ENCODE measurements at places on chromosomes 13 and 19.

- DNase-seq: no peak
Measured at GRCh38 chr13:30957258-30957943, 24.9 kb downstream of the TEX26 start.

- no peak for DNase-seq
Measured at GRCh38 chr19:47821460-47822020, at the start of gene CRX. Gene CRX, plus strand, starts transcription at chr19:47821937. Its CDS starts 12,507 bp downstream, at chr19:47834444.

DNA sequence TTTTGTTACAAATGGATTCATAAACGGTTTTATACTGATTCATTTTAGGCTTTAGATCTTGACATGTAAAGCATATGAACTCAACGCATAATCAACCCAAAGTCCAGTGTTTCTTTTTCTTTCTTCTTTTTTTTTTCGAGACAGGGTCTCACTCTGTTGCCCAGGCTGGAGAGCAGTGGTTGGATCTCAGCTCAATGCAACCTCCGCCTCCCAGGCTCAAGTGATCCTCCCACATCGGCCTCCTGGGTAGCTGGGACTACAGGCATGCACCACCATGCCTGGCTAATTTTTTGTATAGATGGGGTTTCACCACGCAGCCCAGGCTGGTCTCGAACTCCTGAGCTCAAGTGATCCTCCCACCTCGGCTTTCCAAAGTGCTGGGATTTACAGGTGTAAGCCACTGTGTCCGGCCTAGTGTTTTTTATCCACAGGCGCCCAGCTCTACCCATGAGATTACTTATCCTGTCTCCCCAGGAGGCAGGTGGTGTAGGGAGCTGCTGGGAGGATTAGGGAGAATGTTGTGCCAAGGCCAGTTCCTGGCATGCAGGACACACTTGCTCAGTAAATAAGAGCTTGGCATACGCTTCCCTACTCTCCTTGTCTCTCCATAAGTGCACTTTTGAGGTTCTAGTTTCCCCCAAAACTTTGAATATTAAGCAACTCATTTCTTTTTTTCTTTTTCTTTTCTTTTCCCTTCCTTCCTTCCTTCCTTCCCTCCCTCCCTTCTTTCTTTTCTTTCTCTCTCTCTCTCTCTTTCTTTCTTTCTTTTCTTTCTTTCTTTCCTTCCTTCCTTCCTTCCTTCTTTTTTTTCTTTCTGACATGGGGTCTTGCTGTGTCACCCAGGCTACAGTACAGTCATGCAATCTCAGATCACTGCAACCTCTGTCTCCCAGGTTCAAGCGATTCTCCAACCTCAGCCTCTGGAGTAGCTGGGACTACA is 4.8 kb upstream of the CEBPA start:
- no peak for DNase-seq

- no peak for DNase-seq
Measured at GRCh38 chr13:98570929-98571372, 6.0 kb downstream of the STK24 start.

DNA sequence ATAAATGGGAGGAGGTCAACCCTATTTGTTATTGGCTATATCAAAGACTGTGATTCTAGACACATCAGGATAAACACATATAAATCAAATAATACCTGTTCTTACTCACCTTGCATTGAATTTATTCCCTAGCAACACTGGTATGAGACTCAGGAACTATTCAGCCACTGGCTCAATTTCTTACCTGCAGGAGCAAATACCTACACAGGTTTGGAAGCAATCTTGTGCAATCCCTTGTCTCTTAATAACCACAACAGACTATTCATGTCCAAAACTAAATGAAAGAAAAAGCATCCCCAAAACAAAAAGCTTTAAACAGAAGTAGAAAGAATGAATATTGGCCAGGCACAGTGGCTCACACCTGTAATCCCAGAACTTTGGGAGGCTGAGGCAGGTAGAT is 55.5 kb downstream of the TBC1D4 start:
- DNase-seq: no peak

GRCh38 chr13:32824061-32824460 is 192.2 kb upstream of the KL start:
- no peak for DNase-seq
